Stimulated activated CD8-positive, alpha-beta memory T cell treated with anti-CD3 and anti-CD28 coated beads, Interleukin-2, amount 100 ng/mL, for 1 hour (primary cell): ENCODE measurements at places on chromosomes 1 and 21.

- DNase-seq = no peak
Measured at GRCh38 chr1:184534690-184535089, 147.9 kb downstream of the C1orf21 start.

GRCh38 chr1:101382135-101382534 is 145.3 kb downstream of the S1PR1 start:
- DNase-seq = no peak

- DNase-seq = no peak
Measured at GRCh38 chr1:182666706-182667105, 17.7 kb downstream of the RGS8 start.

DNA sequence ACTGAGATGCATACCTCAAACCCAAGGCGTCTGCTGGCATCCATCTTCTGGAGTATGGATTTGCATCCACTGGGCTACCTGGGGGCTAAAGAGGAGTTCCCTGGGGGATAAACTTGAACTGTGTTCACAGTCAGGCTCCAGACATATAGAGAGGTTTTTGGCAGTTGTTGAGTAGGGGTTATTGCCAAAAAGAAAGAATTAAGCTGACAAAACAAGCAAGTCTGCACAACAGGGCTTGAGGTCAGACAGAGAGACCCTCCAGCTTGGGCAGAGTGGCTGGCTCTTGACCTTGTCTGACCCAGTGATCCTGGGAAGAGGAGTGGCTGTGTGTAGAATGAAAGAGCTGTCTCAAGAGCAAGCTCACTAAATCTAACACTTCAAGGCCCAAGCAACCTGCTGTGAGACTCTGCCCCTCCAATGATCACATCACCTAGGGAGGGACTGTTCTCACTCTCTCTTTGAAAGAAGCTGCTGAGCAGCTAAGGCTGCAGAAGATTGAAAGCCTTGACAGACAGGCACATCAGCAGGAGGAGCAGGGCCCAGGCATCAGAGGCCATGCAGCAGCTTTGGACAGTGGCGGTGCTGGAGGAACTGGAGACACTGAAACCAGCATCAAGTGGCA is 61.5 kb downstream of the SYT2 start:
- no peak for DNase-seq
